ENCODE measurements at places on chromosomes 1 and 21.

GRCh38 chr1:246355411-246356230 is 151.5 kb downstream of the SMYD3 start:
- no peak for DNase-seq

GRCh38 chr1:79293611-79294010 is 287.1 kb upstream of the ADGRL4 start:
- no peak for DNase-seq

GRCh38 chr1:61708953-61709907 is 15.7 kb downstream of the TM2D1 start:
- DNase-seq: no peak

GRCh38 chr21:37245151-37245550 is 22.0 kb downstream of the VPS26C start:
- no peak for DNase-seq

DNA sequence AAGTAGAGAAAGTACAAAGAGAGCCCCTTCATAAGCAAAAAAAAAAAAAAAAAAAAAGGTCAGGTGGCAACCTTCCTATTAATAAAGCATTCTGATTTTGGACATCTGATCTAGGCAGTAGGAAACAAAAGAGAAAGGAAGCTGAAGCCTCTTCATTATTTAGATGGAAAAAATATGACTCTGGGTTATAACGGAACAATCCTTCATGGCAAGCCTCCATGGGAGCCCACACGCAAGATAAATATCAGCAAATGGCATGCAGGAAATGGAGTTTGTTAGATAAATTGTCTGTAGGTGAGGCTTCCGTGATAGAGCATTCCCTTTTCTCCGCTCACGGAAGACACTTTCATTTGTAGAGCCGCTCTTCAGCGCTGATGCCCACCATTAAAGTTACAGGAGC is 381.0 kb downstream of the TTLL7 start:
- no peak for DNase-seq

DNA sequence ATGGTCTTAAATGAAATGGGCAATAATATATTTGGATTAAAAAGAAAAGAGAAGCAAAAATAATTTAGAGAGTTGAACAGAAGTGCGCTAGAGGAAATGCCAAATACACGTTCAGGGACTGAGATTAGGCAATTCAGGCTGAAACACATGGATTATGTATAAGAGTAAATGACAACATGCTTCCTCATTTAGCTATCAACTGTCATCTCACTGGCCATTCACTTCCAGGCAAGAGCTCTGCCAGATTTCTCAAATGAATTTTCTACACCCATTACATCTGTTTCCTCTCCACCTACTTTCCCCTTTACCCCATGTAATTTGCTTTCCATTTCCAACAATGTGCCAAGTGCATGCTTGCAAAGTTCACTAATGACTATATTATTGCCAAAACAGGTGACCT is 582.4 kb downstream of the LTN1 start:
- no peak for DNase-seq

DNA sequence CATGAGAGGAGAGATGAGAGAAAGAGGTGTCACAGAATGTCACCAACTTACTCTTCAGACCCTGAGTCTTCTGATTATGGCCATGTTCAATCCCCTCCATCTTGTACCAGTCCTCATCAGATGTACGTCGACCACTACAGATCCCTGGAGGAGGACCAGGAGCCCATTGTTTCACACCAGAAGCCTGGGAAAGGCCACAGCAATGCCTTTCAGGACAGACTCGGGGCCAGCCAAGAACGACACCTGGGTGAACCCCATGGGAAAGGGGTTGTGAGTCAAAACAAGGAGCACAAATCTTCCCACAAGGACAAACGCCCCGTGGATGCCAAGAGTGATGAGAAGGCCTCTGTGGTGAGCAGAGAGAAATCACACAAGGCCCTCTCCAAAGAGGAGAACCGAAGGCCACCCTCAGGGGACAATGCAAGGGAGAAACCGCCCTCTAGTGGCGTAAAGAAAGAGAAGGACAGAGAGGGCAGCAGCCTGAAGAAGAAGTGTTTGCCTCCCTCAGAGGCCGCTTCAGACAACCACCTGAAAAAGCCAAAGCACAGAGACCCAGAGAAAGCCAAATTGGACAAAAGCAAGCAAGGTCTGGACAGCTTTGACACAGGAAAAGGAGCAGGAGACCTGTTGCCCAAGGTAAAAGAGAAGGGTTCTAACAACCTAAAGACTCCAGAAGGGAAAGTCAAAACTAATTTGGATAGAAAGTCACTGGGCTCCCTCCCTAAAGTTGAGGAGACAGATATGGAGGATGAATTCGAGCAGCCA is 8.0 kb downstream of the ELOA start:
- no peak for DNase-seq

- no peak for DNase-seq
Measured at GRCh38 chr21:34612557-34612956, 2.4 kb downstream of the RCAN1 start.

- no peak for DNase-seq
Measured at GRCh38 chr1:165686121-165686970, 12.0 kb downstream of the ALDH9A1 start.

DNA sequence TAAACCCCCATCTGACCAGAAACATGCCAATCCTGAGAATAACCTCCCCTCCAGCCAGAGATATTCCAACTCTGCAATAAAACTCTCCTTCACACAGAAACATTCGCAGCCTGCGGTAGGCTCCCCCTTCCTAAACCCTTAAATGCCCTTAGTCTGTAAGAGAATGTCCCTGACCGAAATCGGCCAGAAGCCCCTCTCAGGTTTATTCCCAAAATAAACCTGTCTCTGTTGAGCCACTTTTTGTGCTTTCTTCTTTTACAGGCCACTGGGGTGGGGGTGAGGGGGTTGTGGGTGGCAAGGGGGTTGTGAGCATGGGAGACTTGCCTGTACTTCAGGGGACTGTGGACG is 4.6 kb downstream of the PRXL2B start:
- no peak for DNase-seq

DNA sequence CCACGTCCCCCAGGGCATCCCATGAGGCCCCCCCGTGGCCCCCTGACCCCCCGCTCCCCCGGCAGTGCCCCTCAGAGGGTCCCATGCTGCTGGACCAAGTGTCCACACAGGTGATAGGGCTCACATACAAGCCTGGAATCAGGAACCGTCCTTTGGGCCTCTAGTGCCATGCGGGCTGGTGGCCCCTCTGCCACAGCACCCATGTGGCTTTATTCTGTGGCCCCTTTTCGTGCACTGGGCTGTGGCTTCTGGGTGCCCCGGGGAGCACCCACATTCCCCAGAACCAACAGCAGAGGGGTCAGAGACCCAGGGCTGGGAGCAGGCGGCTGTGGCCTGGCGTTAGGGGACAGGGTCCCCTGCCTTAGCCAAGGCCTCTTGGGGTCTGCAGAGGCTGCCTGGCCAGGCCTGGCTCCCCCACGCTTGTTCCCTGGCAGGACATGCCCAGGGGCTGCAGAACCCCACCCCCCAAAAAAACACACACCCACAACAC is 31.7 kb downstream of the SLC19A1 start:
- DNase-seq: no peak

DNA sequence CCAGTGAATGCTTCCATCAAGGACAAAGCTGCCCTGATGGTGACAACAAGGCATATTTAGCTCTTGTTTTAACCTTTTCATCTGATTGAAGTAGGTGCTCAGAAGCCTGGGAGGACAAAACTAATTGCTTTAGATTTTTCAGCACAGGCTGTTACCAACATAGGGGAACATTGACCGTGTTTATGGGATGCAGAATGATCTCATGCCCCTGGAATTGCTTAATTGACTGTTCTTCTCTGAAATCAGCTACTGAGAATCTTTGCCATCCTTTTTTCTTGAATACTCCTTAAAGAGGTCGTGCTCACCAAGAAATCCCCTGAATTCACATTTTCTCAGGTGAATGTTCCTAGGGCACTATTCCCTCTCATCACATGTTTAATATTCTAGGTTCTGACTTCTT is 95.9 kb upstream of the CCDC190 start:
- no peak for DNase-seq

DNA sequence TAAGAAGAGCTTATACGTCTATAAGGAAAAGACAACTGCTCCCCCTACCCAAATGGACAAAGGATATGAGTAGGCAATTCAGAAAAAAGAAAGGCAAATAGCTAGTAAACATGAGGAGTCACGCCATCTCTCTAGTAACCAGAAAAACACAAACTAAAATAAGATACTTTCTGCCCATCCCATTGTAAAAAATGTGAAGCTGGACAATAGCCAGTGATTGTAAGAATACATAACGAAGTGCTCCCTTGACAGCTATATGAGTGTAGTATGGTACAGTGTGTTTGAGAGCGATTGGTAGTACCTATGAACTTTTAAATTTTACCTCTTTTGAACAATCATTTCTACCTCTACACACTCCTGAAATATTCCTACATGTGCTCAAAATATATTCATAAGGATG is 7.5 kb upstream of the GJA8 start:
- DNase-seq: no peak

DNA sequence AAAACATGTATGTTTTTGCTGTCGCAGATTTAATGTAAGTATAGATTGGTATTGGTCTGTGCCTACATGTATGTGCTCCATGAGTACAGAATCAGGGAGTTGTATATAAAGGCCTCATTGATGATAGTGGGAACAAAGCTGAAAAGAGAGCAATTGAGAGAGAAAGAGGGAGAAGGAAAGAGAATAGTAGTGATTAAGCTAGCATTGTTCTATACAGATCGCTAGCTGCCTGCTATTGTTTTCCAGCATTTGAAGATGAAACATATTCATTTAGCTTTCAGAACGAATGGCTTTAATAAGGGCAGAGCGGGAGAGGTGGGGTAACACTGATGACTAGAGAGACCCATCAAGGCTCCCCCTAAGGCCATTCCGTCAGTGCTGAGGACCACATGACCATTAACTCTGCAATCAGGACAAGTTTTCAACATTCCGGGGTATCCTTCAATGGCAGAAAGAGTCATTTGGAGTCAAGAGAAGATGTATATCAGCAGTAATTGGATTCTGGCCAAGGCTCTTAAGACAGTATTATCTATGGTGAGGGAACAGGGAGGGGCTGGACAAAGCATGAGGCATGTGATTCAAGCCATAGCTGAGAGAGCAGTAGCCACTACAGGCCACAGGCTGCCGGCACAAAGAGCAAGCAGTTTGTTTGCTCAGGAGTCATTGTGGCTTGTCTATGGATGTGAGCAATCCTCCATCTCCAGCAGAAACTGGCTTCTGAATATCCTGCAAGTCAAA is 176.5 kb downstream of the PBX1 start:
- DNase-seq: no peak

DNA sequence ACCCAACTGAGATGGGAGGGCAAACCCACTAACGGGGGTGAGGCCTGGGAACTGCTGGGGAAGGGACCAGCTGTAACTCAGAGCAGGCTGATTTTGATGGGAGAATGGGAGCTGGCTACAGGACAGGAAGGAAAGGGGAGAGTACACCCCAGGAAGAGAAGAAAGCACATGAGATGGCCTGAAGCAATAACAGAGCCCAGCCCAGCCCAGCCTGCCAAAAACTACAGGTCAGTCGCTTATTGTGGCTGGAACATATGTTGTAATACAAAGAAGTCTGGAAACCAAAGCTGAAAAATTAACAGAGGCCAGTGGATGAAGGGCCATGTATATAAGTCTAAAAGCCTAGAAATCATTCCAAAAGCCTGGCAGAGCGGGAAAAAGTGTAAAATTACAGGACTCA is 1.6 kb downstream of the ITLN2 start:
- DNase-seq: no peak

- DNase-seq: peak; percentile 77
Measured at GRCh38 chr1:234562334-234562733, 47.6 kb downstream of the IRF2BP2 start.

DNA sequence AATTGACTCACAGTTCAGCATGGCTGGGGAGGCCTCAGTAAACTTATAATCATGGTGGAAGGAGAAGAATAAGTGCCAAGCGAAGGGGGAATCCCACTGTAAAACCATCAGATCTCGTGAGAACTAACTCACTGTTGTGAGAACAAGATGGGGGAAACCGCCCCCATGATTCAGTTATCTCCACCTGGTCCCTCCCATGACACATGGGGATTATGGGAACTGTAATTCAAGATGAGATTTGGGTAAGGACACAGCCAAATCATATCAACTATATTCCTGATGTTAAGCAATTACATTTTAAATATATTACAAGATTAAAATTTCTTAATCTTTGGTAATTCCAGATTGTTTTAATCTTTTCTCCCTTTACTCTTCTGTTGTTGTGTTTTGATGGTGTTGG is 55.2 kb downstream of the FNBP1L start:
- DNase-seq: no peak

- no peak for DNase-seq
Measured at GRCh38 chr1:65177457-65177856, 29.5 kb downstream of the AK4 start.

DNA sequence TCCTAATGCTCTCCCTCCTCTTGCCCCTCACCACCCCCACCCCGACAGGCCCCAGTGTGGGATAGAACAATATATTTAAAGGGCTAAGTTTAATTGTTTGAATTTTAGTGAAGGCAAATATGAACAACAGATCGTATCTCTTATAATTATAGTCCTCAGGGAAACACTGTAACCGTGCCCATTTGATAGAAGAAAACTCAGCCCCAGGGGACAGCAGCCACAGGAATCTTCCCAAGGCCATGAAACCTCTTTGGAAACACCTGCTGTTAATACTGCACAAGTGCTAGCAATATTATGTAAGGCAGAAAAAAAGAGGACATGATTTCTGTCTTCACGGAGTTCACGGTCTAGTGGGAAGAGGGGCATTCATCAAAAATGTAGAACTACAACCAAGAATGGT is 142.2 kb downstream of the URB2 start:
- no peak for DNase-seq

DNA sequence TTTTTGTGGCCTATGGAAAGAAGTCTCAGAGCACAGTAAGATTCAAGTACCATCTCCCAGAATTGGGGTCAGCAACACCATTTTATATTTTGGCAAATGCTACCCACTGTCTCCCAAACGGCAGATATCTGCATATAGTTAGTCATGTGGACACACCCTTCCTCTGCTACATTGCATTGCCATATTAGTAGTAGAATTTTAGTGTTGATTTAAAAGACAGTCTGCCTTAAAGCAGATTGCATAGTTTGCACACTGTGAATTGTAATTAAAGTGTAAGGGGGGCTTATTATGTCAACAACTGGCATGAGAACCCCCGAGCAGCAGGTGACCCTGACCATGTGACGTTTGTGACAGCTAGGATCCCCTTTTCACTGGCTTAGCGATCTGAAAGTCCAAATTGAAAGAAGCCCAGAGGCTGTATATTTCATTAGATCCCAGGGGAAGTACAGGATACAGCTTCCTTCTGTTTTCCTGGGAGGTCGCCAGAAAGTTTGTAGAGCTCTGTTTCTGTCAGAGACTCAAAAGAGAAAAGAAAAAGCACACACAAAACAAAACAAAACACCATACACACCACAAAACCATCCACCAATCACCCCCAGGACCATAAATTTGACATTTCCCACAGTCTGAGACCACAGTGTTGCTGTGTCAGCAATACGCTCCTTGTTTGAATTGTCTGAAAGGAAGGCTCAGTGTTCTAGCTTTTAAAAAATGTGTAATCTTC is 172.4 kb downstream of the NFIA start:
- no peak for DNase-seq

DNA sequence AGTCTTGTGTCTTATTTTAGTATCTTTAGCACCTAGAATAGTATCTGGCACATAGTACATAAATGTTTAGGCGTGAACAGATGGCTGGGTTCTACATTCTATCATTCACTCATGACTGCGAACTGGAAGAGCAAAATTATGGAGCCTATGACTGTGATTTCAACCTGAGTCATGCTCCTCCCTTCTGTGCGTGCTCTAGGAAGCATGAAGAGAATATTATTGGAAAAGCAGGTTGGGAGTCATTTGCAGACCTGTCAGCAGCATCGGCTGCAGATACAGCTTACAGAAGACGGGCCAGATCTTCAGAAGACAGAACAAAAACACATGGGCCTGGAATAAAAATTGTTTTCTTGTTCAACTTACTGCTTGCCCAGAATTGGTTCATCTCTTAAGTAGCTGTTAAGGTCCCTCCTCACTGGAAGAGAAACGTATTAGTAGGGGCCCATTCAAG is 344.0 kb upstream of the USP24 start:
- DNase-seq: no peak
